ENCODE measurements at places on chromosomes 7 and 10.

GRCh38 chr7:20624666-20625385, 9.4 kb downstream of the ABCB5 start:
- DNase-seq: no peak

- no peak for DNase-seq
Observed at GRCh38 chr10:132784866-132785722, 853 bp downstream of the NKX6-2 start.

- DNase-seq: no peak
Observed at GRCh38 chr7:45171946-45172345, 14.4 kb downstream of the RAMP3 start.

GRCh38 chr10:104557966-104558365, 83.1 kb upstream of the SORCS3 start:
- DNase-seq: no peak

GRCh38 chr7:11317766-11318165, 344.1 kb downstream of the PHF14 start:
- no peak for DNase-seq

DNA sequence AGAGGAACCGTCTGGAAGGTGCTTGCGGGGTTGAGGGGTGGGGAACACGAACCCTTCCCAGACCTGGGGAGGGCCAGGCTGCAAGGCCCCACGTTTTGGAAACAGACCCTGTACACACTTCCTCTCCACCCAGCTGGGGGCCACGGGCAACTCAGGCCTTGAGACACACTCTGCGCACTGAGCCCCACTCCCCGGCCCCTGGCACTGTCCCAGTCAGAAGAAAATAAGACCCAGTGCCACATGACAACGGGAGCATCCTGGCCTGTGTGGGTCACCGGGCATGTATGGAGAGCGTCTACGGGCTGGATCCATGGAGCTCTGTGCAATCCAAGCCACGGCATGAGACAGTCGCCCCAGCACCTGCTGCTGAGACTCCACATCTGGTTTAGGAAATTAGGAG, 63.7 kb downstream of the CARD11 start:
- no peak for DNase-seq

GRCh38 chr10:112724404-112724991, 225.5 kb upstream of the TCF7L2 start:
- no peak for DNase-seq

GRCh38 chr7:158194365-158194900, 393.2 kb downstream of the PTPRN2 start:
- DNase-seq: no peak

- no peak for DNase-seq
Observed at GRCh38 chr7:107230334-107230733, 61.5 kb downstream of the HBP1 start.

DNA sequence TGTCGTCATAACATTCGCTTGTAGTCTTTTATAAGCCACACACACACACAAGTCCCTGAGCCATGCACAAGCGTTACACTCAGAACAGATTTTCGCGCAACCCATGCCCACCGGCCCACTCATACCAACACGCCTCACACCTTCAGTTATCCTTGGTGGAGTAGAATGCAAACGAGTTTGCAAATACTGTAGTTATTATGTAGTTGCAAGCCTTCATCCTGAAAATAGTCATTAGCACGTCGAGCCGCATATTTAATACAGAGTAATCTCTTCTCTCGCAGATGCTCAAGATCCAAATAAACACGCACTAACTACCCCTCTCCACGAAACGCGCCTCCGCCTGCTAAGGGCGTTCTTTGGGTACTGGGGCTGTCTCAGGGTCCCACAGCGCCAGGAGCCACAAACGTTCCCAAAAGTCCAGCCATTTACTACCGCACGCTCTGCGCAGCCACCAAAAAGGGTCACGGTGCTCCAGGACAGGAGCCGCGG, 1.8 kb downstream of the NKX2-3 start:
- no peak for DNase-seq

- DNase-seq: no peak
Observed at GRCh38 chr10:122325235-122325634, 49.3 kb upstream of the PLEKHA1 start.
